OCI-M1 (cell line): ENCODE measurements at places on chromosomes 13 and 19.

- no peak for DNase-seq
Measured at GRCh38 chr19:738509-739128, 12.3 kb upstream of the MISP start.

DNA sequence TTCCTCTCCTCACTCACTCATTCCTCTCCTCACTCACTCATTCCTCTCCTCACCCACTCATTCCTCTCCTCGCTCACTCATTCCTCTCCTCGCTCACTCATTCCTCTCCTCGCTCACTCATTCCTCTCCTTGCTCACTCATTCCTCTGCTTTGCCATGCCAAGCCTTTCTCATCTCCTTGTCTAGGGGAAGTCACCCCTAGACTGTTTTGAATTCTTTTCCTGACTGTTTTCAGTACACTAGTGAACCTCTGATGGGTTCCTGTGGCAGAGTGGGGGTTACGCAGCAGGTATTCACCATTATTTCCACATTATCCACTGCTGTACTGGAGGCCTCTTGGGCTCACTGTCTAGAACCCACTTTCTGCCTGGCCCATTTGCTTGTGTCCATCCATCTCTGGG is 1.2 kb downstream of the CYP4F8 start:
- no peak for DNase-seq

DNA sequence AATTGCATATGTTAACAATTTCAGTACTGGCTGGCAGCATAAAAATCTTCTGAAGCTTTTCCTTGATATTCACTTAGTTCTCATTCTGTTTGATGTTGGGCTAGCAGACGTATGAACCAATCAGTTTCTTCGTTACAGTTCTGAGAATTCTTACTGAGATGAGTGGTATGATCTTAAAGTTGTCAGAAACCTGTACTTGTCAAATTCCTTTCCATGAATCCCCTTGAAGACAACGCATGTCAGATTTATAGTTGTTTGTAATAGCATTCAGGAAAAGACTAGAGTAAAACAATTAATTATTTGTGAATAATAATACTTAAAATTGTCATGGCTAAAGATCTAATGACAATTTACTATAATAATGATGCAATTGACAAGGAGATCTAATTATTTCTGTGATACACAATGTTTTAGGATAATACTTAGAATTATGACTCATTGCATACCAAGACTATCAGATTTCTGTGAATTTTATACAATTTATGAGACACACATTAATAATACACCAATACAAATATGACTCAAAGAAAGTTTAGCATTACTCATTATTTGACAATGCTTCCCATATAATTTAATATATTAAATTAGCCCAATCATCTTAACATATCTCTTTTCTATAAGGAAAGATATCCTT is 447.2 kb downstream of the RFC3 start:
- DNase-seq = no peak

DNA sequence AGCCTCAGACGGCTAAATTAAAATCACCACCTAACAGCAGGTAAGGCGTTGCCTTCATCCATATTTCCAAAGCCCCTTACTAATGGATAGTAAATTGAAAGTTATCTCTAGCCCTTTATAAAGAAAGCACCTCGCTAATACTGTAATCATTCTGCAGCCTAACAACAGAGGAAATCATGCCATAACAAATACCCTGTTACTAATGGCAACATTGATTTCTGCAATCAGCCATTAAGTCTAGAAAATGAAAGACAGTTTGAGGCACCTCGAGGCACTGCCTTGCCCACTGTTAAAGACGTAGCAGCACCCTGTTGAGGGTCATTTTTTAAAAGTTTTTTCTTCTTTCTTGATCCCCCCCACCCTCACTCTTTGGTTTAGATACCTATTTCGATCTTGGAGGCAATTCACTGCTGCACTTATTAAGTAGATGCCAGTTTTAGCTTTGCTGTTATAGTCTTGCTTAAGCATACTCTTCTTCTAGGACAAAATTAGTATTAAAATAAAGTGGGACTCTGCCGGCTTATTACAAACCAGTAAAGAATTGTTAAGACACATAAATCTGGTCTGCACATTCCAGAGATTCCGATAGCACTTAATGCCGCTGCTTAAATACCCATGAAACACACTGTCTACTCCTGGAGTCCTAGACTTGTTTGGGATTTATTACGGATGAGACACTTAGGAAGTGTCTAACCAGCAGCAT is 74.8 kb downstream of the ZNF536 start:
- no peak for DNase-seq
